KBM-7 (cell line): ENCODE measurements at places on chromosomes 3 and 15.

DNA sequence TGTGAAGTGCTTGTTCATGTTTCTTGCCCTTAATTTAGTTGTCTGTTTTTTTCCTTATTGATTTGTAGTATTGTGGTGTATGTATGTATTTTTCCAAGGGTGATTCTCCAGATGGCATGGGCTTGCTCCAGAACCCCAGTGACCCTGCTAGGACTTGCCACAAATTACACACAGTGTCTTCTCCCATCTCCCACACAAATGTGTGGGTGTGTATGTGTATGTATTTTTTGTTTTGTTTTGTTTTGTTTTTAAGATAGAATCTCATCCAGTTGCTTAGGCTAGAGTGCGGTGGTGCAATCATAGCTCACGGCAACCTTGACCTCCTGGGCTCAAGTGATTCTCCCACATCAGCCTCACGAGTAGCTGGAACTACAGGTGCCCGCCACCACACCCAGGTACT lies 36.2 kb upstream of the ARID3B start:
- no peak for DNase-seq

DNA sequence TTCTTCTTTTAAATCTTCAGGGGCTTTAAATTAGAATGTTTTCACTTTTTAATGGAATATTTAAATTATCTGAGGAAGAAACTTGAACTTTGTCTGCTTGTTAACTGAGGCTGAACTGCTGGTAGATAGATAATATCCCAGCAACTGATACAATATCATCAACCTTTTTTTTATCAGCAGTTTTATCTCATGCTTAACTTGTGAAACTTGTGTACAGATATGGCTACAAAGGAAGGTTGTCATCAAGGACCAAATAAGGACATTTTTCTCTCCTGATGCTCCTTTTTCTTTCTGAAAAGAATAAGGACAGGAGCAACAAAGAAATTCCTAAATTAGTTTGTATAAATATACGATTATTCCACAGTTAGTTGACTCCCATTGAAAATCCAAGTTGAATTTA lies 66.4 kb upstream of the KBTBD8 start:
- DNase-seq = no peak

DNA sequence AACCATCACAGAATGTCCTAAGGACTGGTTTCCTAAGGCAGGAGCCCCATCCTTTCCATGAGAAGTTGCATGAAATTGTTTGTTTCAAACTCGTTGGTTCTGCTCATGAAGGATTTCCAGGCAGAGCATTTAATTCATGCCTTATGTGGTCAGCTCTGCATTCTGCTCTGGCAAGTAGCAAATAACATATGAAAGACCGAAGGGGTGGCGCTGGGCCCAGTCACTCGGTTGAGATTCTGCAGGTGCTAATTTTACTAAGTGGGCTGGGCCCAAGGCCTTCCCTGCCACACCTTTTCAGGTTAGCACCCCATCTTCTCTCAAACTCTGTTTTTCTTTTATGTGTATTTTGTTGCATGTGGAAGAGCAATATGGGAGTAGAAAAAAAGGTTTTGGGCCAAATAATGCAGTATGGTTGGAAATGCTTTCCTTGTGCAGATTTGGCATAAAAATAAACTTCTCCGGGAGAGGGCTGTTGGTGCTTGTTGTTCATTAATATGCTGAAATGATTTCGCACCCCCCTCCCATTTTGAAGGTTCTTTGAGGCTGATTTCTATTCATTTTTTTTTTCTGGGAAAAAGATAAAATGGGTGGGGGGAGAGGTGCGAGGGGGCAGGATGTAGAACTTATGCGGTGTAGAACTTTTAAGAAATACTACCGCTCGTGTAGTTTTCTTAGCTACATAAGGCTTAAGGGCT lies 182.9 kb upstream of the FEZF2 start:
- no peak for DNase-seq

GRCh38 chr3:100436951-100437350 lies 35.6 kb downstream of the LNP1 start:
- no peak for DNase-seq

DNA sequence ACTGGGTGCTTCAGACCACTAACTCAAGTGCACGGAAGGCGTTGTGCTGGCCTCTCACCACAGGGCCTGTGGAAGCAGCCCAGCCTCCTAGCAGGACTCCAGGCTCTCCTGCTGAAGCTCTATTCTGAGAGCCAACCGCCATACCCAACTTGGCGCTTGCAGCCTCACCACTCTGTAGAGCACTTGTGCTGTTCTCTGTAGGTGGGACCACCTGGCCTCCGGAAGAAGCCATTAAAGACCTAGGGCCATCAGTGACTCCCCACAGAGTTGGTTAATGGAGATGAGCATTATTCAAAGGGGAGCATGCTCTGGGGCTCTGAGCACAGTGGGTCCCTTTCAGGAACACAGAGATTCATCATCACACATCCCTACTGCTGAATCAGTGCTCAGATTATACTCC lies 50.9 kb downstream of the C3orf85 start:
- DNase-seq = no peak

DNA sequence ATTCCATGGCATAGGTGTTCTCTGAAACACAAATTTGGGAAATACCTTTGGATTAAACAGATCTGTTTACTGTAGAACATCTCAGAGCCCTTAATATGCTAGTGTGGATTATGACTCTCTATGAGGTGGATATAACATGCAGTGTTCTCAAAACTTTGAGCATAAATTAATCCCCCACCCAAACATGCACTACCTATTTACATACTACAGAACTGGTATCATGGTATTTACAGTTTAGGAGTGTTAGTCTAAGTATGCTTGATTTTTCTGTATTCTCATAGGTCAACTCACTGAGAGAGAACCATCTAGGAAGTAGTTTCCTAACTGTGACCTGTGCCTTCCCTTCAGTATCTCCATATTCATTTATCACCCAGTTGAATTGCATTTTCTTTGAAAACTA lies 30.9 kb upstream of the ZNF609 start:
- no peak for DNase-seq

DNA sequence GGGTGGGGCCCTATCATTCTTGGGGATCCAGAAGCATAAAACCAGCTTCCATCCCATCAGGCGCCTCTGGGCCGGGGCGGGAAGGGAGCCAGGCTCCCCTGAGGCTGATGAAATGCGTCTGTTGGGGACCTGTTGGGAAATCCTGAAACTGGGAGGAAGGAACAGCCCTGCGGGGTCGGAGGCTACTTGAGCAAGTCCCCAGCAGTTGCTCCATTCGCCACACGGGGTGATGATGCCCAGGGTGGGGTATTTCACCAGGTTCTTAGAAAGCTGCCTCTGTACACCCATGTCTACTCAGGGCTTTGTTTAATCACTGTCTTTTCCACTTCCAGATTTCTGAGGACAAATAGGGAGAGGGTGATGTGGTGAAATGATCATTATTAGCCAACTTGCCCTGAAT lies 25.4 kb upstream of the TSEN2 start:
- DNase-seq = no peak
